ENCODE measurements at places on chromosomes 1 and 21. TPM values are rescaled to one million over a fixed set of nuclear protein-coding genes. Genes with fewer than 3 reads are reported as not detected.

VANGL2 gene
- 33.2 TPM for polyA plus RNA-seq

DNA sequence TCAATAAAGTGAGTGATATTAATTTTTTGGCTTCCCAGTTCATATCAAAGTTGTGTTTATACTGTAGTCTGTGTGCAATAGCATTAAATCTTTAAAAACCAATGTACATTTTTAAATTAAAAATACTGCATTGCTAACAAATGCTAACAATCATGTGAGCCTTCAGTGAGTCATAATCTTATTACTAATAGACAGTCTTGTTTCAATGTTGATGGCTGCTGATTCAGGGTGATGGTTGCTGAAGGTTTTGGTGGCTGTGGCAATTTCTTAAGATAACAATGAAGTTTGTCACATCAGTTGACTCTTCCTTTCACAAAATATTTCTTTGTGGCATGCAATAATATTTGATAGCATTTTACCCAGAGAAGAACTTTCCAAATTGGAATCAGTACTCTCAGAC is 109.0 kb downstream of the ZMYM4 start:
- no peak for DNase-seq

DNA sequence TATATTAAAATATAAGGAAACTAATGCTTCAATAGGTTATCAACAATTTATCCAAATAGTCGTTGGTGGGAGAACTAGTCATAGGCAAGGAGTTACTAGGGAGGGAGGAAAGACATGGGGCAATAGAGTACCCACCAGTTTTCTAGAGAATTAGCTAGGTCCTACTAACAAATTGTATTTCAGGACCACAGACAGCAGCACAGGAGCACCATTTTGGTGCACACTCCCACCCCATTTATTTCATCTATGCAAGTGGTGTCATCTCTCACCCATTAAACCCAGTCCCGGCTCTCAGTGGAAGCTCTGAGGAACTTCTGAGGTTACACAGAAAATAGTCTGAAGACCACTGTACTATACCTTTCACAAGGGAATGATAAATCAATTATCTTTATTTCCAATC is 89.0 kb upstream of the BCAR3 start:
- DNase-seq: no peak

XCL1 gene
- polyA plus RNA-seq: not detected

SPRR1B gene
- polyA plus RNA-seq: not detected

- no peak for DNase-seq
Measured at GRCh38 chr21:25964015-25964414, 206.6 kb downstream of the APP start.

- DNase-seq: no peak
Measured at GRCh38 chr1:206690516-206690915, 5.8 kb downstream of the MAPKAPK2 start.

DNA sequence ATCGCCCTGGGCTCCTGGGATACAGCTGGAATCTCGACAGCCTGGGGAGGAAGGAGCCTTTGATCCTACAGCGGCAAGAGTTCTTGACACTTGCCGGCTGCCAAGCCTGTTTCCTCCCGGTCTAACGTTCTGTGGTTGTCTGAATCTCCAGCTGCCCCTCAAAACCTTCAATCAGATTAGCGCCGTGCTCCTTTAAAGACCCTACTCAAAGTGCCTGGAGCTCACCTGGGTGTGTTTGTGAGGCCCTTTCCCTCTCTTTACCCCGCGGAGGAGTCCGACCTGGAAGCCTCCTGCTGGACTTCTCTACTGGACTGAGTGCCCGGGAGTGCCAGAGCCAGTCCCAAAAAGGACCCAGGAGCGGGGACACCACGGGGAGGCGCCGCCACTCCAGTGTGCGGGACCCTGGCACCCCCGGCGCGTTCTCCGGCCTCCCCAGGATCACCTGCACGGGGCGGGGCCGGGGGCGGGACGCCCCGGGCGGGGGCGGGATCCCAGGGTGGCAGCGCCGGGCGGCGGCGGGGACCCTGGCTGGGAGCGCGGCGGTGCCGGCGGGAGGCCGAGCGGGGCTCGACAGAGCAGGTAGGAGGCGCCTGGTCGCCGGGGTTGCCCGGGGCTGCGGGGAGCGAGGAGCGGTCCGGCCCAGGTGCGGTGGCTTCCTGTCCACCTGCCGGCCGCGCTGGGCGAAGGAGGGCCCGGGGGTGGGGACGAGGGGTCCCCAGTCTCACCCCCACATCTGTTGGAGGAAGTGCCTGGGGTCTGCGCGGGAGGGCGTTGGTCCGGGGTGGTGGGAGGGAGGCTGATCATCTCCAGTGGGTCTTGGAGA is at the start of gene NCMAP:
TSS of gene NCMAP (plus strand) at position 497 of the 823 bp plus-strand sequence. CDS start 39,344 bp downstream, outside the sequence.
- DNase-seq: no peak

AGMAT gene
- 39.6 TPM for polyA plus RNA-seq

PRKAA2 gene
- 23.9 TPM for polyA plus RNA-seq

- DNase-seq: no peak
Measured at GRCh38 chr1:58439946-58440345, 106.6 kb downstream of the OMA1 start.

DNA sequence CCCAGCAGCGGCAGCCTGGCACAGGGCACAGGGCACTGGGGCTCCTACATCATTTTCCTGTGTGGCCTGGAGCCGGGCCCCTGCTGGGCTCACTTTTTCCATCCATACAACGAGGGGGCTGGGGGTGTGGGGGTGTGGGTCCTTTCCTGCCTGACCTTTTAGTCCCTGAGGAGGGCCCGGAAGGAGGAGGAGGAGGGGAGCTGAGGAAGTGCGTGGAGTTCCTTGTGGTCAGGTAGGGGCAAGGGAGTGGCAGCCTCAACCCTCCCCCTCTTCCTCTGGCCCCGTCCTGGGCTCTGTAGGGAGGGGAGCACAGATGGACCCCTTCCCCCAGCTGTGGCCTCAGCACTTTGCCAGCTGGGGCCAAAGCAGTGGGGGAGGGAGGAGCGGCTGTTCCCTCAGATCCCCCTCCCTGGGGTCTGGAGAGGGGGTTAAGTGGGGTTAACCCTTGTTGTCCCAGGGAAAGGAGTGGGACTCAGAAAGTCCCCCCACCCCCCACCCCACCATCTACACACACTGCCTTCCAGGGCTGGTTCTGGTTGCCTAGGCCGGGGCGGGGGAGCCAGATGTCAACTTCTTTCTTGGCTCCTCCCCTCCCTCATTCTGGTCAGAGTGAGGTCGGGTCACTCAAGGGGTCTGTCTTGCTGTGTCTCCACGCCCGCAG is 5.7 kb downstream of the NTRK1 start:
- DNase-seq: no peak

KIF17 gene
- polyA plus RNA-seq: 3.9 TPM

- DNase-seq: no peak
Measured at GRCh38 chr1:241331328-241332036, 25.5 kb downstream of the RGS7 start.

LCE1D gene
- polyA plus RNA-seq: not detected

GRCh38 chr1:28890435-28890834 is 23.9 kb upstream of the EPB41 start:
- no peak for DNase-seq

FAM78B gene
- polyA plus RNA-seq: 1.2 TPM

RPF1 gene
- 42.3 TPM for polyA plus RNA-seq

DNA sequence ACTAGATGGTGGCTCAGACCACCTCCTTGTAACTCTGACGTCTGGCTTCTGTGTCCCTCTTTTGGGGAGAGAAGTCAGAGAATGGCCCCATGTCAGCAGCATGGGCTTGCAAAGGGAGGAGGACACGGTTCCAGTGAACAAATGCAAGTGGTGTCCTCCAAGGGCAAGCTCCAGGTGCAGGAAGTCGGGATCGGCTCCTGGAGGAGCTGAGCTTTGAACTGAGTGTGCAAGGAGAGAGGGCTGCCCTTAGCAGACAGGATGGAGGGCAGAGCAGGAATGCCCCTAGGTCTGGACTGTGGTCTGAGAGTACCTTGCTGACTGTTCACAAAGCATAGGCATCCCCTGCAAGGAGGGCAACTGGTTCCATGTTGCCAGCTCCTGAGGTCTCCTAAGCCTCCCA is 17.3 kb downstream of the PKP1 start:
- DNase-seq: no peak

DNA sequence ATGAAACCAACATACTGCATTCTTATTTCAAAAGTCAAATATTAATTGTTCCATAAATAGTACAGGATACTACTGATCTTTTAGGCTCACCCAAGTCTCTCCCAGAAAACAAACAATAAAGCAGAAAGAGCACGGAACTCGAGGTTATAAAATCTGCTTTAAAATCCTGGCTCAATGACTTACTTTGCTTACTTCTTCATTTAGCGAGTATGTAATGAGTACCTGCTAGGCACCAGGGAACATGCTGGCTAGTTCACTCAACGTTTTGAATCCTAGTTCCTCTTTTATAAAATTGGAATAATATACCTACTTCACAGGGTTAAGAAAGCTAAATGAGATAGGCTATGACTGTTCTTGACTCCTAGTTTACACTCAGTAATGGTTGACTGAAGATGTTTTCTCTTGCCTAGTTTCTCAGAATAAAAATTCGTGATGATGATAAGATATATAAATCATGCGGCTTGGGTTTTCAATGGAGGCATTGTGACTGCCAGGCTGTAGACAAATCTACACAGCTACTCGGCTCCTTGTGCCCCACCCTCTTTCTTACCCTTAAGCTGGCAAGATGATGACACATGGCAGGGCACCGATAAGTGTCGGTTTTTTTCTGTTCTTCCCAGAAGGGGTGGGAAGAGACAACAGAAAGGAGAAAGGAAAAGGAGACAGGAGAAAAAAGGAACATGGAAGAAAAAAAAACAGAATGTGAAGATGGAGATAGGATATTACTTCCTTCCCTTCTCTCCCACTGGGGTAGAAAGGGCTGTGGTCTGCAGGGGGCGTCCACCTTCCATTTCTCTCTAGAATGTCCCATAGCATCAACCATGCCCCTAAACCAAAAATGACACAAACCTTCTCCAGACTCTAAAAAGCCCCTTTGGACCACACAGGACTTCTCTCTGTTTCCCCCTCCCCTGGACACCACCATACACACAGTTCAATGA is 507.1 kb downstream of the SMYD3 start:
- DNase-seq: no peak

DNA sequence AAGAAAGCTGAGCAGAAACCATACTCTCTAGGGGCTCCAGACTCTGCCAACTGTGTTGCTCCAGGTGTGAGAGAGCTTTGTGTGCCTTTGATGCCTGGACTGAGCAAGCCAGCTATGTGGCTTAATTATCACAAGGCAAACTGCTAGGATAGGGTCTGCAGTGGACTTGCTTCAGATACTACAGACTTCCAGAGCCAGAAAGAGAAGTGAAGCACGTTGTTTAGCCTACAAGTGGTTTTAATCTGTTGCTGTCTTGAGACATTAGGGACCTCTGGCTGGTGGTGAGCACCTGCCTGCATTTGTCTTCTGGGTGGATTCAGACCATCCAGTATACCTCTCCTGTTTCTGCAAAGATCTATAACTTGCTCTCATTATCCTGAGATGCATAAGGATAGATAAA is 353.4 kb upstream of the PLXNA2 start:
- DNase-seq: no peak

NTMT2 gene
- polyA plus RNA-seq: not detected

GRCh38 chr1:215201283-215201682 is 118.7 kb downstream of the KCNK2 start:
- peak; percentile 8 for DNase-seq

ZNF678 gene
- polyA plus RNA-seq: 13.2 TPM

All from renal pelvis (tissue), 12 donors.